Activated effector memory CD4-positive, alpha-beta T cell treated with Interleukin-2 at 50 U/mL for 16 hours (primary cell): ENCODE measurements at places on chromosomes 7 and 10.

GRCh38 chr10:70280099-70280498 is 3.7 kb downstream of the NPFFR1 start:
- no peak for DNase-seq

DNA sequence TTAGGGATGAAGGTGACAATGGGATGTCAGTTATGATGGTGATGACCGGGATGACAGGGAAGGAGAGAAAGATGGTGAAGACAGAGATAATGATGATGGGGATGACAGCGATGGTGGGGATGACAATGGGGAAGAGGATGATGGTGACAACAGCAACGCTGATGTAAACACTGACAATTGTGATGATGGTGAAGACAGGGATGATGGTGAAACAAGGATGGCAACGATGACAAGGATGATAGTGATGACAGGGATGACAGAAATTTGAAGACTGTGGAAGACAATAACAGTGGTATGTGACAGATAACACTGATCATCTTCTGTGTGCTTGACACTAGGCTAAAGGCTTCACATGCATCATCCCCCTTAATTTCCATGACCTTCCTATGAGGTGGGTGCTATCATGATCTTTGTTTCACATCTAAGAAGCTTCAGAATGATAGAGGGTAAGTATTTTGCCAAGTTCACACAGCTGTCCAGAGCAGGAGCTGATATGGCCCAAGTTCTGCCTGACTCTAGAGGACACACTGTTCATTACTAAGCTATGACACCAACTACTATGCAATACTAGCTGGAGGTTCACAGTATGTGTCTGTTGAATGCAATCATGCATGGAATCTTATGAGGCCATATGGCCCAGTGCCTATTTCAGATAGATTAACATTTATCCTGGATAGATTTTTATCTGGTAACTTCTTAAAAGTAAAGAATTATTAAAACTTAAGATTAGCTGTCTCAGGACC is 105.6 kb downstream of the RNLS start:
- DNase-seq, result no peak

DNA sequence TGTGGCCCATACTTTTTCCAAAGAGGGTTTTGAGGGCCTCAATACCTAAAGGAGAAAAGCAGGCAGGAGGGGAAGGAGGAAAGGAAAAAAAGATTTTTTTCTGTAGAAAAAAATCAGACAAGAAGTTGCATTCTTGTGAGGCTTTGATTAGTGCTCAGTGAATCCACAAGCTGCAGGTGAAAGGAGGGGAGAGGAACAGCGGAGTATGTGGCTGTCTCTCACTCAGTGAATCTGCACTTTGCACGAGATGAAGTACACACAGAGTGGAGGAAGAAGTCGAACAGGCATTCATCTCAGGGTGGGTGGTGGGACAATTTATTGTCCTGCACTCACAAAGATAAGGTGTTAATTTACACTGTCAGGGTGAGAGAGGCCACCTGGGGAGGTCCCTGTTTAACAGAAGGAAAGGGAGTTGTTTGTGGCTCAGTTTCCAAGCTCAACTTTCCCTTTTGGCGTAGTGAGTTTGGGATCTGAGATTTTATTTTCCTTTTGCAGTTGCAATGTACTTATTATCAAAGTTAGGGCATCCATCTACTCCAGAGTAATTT is 49.0 kb upstream of the VIPR2 start:
- no peak for DNase-seq

- no peak for DNase-seq
Observed at GRCh38 chr10:83760142-83760541, 379.2 kb upstream of the GHITM start.

- DNase-seq, result no peak
Observed at GRCh38 chr7:462173-463103, 57.2 kb downstream of the PDGFA start.

DNA sequence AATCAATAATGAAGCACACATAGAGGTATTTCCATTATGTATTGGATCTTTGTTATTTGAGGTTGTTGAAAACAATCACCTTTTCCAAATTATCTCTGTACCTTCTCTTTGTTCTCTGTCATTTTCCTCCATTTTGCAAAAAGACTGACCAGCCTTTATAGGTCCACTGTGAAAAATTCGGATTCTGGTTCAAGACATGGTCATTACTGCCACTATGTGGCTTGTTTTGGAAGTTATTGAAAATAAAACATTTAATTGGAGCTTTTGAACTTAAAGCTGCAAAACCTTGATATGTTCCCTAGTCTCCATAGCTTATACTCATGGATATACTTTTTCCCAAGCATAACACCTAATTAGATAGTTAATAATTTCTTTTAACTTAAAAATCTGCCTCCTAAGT is 1094.4 kb downstream of the NRG3 start:
- no peak for DNase-seq

GRCh38 chr10:43461950-43462349 is 25.0 kb downstream of the ZNF487 start:
- DNase-seq, result no peak

DNA sequence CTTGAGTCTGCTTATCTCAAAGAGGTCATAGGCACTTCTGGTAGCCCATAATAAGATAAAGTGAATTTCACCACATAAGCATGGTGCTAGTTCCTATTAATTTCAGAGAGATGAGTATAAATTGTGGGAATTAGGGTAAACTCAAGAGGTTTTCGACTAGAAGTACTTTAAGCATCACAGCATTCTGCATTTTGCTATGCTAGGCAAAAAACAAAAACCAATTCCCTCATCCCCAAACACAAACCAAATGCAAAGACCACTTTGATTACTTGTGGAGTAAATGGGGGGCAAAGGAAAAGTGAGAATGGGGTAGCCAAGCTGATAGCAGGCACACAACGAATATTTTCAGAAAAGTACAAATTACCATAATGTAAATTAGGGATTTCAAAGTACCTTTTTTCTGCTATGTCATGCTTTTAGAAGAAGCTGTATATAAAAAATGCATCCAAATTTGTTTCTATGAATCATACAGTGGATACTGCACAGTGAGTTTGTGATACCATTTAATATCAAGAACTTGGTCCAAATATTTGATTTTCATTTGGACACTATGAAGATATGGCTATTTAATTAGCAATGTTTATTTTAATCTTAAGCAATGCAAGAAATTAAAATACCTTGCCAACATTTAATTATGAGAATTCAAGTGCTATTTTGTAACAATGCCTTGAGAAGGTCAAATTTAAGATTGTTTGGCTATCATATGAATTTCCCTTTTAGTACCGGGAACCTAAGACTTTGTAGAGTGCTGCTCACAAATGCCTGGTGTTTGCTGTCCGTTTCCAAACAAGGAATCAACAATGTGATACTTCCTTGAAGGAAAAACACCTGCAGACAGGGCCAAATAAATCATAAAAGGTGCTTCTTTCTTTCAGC is 455.5 kb downstream of the PHTF2 start:
- no peak for DNase-seq

DNA sequence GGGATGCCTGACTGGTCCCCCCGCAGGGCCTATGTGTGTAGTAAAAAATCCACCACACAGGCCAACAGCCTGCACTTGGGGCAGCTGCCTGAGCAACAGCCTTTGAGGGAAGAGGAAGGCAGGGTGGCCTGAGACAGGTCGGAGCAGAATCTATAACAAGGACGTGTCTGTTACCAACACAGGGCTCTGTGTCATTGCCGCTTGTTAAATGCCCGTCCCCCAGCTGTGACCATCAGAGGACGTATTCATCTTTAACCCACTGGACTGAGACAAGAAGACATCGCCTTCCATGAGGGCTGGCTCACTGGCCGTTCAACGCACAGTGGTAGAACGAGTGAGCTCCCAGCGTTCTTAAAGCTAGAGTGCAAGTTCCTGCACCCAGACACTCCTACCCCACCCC is 7.8 kb downstream of the PDIA4 start:
- no peak for DNase-seq

DNA sequence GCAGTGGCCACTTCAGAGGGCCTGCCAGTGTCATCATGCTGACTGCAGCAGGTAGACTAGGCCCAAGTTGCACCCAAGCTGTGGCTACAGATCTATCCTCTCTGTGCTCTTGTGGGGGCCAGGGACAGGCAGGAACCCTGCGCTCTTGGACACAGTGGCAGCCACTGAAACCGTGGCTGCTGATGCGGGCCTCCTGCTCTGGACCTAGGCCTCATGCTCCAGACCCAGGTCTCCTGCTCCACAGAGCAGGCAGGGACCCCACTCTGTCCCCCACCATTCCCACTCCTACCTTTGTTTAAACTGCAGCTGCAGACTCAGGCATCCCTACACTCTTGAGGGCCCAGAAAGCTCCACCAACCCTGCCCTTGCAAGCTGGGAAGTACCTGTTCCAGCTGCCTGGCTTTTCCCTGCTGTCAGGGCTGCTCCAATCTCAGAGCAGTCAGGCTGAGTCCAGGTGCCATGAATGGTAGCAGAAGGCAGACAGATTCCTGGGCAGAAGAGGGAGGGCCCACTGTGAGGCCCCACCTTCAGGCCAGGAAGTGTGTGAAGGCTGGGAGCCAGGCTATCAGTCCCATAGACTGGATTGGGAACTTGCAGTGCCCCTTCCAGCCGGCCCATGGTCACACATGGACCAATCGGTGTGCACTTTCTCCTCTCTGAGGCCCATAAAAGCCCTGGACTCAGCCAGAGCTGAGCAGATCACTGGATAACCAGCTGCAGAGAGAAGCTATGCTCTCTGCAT is 634.0 kb upstream of the SEMA3D start:
- DNase-seq, result no peak

- no peak for DNase-seq
Observed at GRCh38 chr7:11931307-11931706, 99.3 kb upstream of the THSD7A start.

GRCh38 chr7:1964913-1965578 is 267.7 kb downstream of the MAD1L1 start:
- no peak for DNase-seq

GRCh38 chr7:27212497-27213432 is 12.9 kb upstream of the HOXA13 start:
- no peak for DNase-seq
